ENCODE measurements at places on chromosomes 13 and 19. TPM values are rescaled to one million over a fixed set of nuclear protein-coding genes. Genes with fewer than 3 reads are reported as not detected.

GRCh38 chr19:35478794-35479677 lies 11.2 kb downstream of the KRTDAP start:
- no peak for DNase-seq

Gene TNFSF13B
- 2.2 TPM for total RNA-seq

GRCh38 chr19:57239982-57240310 lies 486 bp upstream of the ZNF805 start:
- DNase-seq, result no peak

- DNase-seq, result no peak
Measured at GRCh38 chr19:2236064-2236313, 140 bp downstream of the PLEKHJ1 start.

DNA sequence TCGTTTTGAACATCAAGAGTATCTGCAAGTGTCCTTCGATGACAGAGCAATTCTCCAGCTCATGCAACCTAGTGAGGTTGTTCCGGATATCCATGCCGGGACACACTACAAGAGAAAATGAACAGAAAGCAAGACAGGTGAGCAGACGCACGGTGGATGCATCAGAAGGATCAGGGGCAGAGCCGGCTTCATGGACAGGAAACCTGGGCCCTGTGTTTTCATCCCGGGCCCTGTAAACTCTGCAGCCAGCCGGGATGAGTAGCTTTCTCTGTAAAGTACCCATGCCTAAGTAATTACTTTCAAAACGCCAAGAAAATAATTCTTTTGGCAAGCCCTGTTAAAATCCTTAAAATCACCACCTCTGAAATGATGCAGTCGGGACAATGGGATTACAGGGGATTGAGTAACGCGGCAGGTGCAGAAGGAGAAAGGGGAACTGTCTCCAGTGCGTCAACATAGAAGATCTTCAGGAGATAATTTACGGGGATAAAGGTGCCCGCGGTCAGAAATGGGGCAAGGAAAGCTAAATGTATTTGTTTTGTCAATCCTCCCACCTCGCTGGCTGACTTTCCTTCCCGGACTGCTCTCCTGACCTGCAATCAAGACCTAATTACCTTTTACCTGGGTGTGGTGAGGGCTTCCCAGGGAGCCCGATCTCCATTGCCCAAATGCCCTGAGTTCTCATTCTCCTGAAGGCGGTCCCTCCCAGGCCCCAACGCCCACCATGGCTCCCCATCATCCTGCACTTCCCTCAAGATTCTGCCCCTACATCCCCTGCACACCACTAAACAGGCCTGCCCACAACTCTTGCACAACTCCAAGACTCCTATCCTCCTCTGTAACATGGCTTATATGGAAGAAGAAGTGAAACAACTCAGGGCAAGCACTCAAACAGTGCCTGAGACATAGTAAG lies 26.2 kb downstream of the INSR start:
- DNase-seq, result no peak

All from osteoblast (primary cell).